Sigmoid colon (tissue), 7 donors: ENCODE measurements at places on chromosomes 16 and 17. TPM values are rescaled to one million over a fixed set of nuclear protein-coding genes. Genes with fewer than 3 reads are reported as not detected.

Gene ACE
- total RNA-seq: 1.4 TPM

Gene CIITA
- total RNA-seq: 13.3 TPM

Gene TP53TG3F
- total RNA-seq: not detected

Gene KCNAB3
- 0.54 TPM for total RNA-seq
